CD4-positive, alpha-beta T cell treated with Interleukin-17A for 1 hour (primary cell): ENCODE measurements at places on chromosomes 4 and X.

DNA sequence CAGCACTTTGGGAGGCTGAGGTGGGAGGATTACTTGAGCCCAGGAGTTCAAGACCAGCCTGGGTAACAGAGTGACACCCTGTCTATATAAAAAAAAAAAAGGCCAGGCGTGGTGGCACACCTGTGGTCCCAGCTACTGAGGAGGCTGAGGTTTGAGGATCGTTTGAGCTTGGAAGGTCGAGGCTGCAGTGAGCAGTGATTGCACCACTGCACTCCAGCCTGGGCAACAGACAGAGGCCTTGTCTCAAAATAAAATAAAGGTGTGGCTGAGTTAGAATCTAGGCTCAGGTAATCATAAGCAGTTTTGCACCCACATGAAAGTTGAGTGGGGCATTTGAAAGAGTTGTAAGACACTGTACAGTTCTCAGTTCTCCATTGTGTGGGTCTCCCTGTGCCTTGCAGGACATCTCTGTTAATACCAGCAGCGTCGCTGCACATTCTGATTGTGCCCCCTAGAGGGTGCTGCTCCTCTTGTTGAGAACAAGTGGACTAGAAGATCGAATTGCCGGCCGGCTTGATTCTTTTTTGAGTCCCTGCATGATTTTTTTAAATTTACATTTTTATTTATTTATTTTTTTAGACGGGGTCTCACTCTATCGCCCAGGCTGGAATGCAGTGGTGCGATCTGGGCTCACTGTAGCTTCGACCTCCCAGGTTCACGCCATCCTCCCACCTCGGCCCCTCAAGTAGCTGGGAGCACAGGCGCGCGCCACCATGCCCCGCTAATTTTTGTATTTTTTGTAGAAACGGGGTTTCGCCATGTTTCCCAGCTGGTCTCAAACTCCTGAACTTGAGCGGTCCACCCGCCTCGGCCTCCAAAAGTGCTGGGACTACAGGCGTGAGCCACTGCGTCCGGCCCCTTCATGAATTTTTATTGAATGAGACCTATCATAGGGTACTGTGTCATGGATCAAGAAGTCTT, 73.6 kb upstream of the RBMX start:
- peak; percentile 63 for DNase-seq

DNA sequence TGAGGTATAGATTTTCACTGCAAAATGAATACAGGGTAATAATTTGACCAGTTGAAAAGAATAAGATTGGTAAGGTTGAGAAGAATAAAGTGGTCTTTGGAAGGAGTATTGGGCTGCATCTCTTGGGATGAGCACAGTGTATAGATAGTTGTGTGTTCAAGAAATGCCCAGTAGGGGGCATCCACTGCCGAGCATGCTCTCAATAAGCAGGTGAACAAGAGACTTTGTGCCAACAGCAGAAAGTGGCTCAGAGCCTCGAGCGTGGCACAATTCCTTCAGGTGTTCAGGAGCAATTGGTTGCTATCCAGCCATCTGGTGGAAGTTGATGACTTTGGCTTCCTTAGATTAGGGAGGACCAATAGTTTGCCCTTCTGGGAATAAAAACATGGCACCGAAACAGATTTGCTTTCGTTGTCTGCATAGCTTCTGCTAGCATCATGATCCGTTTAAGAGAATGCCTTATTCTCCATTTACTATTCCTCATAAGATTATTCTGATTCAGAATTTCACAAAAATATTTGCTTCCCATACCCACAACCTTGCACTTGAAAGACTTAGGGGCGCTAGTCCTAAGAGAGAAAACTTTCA, 258.1 kb upstream of the NEIL3 start:
- peak; percentile 29 for DNase-seq

DNA sequence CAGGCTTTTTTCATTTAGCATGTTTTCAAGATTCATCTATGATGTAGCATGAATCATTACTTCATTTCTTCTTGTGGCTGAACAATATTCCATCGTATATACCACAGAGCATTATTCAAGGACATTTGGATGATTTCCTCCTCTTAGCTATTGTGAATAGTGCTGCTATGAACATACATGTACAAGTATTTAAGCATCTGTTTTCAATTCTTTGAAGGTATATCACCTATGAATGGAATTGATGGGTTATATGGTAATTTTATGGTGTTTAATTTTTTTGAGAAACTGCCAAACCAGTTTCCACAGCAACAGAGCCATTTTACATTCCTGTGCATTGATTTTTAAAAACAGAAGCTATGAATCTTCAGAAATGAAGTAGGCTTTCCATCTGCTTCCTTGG, 36.1 kb upstream of the WDR19 start:
- no peak for DNase-seq

GRCh38 chr4:142913034-142913433, 66.9 kb upstream of the INPP4B start:
- DNase-seq, result no peak

DNA sequence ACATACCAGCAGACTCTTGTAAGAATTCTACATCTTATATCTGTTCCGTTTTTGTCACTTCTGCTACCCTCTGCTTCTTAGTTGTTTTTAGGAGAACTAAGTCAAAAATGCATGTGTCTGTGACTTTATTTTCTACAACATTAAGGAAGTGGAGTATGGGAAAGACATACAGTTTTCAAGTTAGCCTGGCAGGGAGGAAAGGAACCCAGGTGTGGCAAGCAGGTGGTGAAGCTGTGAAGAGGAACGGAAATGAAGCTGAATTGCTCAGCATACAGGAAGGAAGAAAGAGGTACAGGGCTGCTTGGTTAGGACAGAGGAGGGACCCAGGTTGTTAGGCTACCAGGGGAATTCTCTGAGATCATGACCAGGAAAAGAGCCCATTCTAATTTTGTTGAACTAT, 9.4 kb downstream of the GPRIN3 start:
- DNase-seq, result peak; percentile 81

- no peak for DNase-seq
These were observed 1710.3 kb upstream of the PCDH7 start for GRCh38 chr4:29009908-29010307.

- no peak for DNase-seq
These were observed 120.1 kb downstream of the NKX6-1 start for GRCh38 chr4:84378983-84379382.

GRCh38 chrX:337331-337831, 18.8 kb upstream of the GTPBP6 start:
- DNase-seq, result no peak

- DNase-seq, result no peak
These were observed 210.8 kb downstream of the ARHGAP10 start for GRCh38 chr4:147942729-147943128.

DNA sequence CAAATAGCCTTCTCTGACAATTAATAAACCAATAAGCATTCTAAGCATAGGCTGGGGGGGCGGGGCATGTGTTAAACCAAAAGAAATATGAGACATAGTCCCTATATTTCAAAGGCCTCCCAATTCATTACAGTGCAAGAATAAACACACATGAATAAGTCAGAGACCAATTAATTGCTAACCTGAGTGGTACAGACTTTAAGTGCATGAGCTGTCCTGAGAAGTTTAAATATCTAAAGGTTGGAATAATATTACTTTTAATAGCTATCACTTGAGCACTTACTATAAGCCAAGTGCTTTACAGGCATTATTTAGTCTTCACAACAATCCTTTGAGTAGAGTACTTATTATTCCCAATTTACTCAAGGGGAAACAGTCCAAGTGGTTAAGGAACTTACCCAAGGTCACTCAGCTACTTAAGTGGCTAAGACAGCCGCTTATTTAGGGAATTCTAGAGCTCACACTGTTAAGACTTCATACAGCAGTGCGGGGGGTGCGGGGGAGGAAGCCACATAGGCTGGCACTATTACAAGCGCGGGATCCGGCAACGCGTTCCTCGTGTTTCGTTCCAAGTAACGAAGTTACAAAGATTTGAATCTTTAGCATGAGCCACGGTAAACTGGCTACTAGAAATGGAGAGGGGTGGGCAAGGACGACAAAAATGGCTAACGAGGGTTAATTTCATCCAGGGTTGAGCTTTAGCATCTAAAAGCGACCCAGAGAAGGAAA, 1.4 kb downstream of the THOC2 start:
- DNase-seq, result peak; percentile 2

GRCh38 chr4:1209821-1210220, 37.4 kb upstream of the SPON2 start:
- no peak for DNase-seq

- no peak for DNase-seq
These were observed 41.0 kb downstream of the RAI2 start for GRCh38 chrX:17820100-17820499.

DNA sequence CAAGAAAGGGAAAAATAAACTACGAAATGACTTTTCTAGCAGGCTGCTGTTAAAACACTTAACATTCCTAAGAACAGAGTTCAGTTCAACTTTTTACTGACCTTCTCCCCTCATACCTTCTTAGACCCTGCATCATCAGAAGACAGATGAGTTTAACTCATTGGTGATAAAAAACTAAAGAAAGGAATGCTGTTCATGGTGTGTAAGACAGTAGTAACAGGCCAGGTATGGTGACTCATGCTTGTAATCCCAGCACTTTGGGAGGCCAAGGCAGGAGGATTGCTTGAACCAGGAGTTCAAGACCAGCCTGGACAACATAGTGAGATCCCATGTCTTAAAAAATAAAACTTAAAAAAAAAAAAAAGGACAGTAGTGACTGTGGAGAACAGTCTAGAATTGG, 16.2 kb downstream of the RBM47 start:
- DNase-seq, result no peak
